ENCODE measurements at places on chromosomes 1 and 21.

- DNase-seq, result no peak
Observed at GRCh38 chr1:26999440-26999987, 6.0 kb downstream of the TRNP1 start.

GRCh38 chr1:153483776-153484175 is 23.3 kb upstream of the S100A7 start:
- no peak for DNase-seq

- DNase-seq, result no peak
Observed at GRCh38 chr1:119358636-119359035, 9.9 kb upstream of the HAO2 start.

DNA sequence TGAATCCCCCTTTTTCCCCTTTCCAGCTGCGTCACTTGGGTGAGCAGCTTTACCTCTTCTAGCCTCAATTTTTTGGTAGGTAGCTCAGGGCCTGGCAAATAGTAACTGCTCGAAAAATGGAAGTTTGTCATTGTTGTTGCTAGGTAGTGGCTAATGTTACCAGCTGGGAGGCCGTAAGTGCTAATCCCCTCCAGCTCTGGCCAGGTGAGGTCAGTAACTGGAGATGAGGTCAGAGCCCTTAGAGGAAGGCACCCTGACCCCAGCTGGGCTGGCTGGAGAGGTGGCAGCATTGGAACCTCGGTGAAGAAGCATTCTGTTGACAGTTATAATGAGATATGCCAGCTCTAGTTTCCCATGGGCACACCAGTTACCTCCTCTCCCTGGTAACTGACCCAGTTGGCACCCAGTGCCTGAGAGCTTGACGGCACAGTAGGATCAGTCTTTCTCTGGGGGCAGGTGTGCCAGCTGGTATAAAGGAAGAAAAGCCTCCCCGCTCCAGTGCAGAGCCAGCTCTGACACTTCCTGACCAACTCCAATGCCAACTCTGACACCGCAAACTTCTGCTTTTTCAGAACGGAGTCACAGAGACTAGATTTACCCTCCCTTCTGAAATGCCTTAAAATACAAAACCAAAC is 35.0 kb upstream of the SLC2A1 start:
- DNase-seq, result no peak

DNA sequence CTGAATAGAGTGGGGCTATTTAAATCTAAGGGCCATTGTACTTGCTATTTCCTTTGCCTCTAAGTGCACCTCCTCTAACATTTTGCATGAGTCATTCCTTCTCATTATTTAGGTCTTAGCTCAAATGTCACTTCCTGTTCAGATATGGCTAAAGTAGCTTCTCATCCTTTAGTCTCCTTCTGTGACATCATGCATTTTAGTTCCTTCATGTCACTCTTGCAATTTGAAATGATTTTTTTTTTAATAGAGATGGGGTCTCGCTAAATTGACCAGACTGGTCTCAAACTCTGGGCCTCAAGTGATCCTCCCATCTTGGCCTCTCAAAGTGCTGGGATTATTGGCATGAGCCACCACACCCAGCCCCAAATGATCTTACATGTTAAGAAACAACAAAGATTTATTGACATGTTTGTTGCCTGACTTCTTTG is 6.6 kb downstream of the TBX19 start:
- DNase-seq, result no peak

- no peak for DNase-seq
Observed at GRCh38 chr21:25283720-25284119, 323.6 kb downstream of the MRPL39 start.

DNA sequence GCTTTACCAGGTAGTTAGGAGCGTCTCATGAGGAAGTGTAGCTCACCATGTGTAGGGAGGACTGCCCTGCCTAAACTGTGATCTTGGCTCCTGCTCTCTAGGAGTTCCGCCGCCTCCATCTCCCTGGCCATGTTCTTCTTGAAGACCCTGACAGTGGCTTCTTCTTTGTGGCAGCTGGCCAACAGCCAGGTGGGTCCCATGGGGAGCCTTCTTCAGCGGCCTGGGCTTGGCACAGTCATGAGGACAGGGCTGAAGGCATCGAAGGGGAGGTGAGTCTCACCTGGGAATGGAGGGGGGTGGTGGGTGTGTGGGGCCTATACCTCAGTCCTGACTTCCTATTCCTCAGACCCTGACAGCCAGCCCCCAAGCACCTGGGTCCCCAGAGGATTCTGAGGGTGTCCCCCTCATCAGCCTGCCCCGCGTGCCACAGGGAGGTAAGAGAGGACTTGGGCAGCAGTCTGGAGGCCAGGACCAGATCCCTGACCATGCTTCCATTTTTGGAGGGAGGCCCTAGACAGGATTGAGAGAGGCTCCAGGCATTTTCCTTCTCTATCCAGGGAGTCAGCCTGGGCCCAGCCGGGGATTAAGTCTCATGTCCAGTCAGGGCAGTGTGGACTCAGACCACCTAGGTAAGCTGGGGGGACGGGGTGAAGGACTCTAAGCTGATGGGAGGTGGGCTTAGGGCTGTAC is 21.4 kb downstream of the HYI start:
- DNase-seq, result no peak

DNA sequence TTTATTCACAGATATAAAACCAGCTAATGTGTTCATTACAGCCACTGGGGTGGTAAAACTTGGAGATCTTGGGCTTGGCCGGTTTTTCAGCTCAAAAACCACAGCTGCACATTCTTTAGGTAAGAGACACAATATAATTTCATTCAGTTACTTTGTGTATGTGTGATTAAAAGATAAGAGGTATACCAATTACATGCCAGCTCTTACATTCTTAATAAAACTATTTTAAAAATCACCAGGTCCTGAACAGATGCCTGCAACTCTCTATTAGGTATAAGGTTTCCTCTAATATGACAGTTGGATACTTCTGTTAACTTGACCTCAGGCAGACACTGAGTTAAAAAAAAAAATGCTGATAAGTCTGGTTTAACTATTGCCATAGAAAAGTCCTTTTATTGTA is 122.1 kb downstream of the NEK7 start:
- no peak for DNase-seq

DNA sequence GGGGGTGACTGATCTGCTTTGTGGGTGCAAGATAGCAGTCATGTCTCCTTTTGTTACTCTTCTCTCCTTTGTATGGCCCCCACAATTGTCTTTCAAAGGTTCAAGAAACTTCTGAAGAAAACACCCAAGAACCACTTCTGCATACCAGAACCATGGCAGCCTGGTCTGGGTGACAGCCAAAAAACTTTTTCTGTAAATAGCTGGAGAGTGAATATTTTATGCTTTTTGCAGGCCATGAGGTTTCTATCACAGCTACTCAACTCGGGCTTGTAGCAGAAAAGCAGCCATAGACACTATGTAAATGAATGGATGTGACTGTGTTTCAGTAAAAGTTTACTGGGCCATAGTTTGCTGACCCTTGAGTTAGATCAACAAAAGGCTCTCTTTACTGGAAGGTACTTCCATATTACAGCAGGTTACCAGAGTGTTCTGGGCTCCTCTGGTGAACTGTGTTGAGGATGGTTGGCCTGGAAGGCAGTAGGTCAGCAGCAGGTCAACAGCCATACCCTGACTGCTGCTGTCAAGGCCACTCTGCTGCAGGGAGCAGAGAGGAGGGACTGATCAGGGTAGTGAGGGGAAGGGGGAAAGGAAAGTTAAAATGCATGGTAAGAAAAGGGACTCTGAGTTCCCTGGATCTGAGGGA is 116.4 kb downstream of the GDAP2 start:
- no peak for DNase-seq

DNA sequence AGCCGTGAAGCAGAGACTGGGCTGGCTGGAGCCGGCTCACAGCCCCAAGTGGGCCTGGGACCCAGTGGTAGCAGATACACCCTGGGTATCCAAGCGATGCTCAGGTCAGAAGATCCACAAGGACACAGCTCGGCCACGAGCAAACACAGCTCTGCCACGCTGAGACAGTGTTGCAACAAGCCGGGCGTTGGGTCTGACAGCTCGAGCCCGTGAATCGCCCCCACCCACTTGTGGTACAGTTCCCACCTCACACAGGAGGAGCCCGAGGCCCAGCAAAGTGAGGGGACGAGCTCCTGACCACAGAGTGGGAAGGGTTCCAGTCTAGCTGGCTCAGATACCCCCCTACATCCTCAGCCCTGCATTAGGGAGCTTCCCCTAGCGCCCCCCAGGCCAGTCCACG is 8.9 kb upstream of the PRKCZ start:
- DNase-seq, result no peak

- no peak for DNase-seq
Observed at GRCh38 chr1:193368302-193368701, 181.9 kb upstream of the B3GALT2 start.

DNA sequence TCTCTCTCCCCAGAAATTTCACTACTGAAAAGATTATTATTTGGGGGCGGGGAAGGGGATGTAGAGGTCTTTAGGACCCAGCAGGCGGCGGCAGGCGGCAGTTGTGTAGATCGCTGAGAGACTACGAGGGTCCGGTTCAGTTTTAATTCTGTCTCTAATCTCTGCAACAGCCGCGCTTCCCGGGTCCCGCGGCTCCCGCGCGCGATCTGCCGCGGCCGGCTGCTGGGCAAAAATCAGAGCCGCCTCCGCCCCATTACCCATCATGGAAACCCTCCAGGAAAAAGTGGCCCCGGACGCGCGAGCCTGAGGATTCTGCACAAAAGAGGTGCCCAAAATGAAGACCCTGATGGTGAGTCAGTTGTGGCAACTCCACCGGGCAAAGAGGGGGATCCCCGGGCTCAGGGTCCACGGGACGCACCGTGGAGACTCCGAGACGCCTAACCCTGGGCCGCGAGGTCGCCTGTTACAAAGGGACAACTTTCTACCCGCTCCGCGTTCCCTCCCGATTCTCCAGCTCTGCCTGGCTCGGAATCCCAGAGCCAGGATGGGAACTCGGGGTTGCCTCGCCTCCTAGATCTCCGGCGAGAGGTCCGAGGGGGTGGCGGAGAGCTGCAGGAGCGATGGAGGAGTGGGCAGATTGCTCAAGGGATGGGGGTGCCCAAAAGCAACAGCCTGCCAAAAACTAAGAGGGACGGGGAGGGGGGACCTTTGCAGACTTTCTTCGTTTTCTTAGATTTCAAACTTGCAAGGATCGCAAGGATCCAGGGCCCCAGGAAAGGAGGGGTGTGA is at the start of gene ST6GALNAC5:
Gene ST6GALNAC5, plus strand, starts transcription at position 139 of the 789 bp plus-strand sequence.
- DNase-seq, result no peak

GRCh38 chr1:44114098-44114497 is 4.5 kb upstream of the KLF17 start:
- DNase-seq, result no peak

GRCh38 chr1:46281021-46281420 is 22.4 kb downstream of the LRRC41 start:
- DNase-seq, result no peak

DNA sequence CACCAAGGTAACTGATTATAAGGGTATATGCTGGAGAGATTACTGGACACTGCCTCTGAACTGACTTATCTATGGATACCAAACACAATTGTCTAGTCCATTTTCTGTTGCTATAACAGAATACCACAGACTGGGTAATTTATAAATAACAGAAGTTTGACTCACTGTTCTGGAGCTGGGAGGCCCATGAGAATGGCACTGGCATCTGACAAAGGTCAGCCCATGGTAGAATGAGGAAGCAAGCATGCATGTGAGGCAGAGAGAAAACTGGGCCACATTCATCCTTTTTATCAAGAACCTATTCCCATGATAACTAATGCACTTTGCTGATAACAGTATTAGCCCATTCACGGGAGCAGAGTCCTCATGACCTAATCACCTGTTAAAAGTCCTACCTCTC is 37.4 kb downstream of the FCER1A start:
- no peak for DNase-seq

DNA sequence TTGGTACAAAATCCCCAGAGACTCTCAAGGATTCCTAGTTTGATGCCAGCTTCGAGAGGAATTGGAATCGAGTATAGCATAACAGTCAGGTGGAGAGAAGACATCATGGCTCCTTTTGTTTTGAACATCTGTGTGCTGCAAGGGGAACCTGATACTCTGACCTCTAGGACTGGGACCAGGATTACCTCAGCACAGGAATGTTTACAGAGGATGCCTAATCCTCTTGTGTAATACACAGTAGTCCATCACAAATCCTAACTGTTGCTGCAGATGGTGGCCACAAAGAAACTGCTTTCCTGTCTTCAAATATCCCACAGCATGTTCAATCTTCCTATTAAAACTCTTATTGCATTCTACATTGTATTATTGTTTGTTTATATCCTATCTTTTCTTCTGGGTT is 111.8 kb upstream of the PRMT6 start:
- no peak for DNase-seq

DNA sequence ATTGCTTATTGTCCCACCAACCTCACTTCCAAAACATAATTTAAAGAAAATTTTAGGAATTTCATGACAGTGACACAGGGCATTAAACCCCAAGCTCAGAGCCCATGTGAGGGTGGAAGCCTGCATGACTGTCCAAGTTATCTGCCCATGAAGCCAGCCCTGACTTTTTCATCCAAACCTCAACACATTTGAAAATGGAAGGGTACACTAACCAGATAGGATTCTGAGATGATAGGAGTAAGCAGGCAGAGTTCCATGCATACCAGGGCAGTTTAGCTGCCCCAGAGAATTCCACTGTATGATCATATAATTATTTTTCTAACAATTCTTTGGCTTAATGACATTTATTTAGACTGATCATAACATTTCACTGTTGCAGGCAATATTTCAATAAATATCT is 986.0 kb downstream of the TTLL7 start:
- no peak for DNase-seq

DNA sequence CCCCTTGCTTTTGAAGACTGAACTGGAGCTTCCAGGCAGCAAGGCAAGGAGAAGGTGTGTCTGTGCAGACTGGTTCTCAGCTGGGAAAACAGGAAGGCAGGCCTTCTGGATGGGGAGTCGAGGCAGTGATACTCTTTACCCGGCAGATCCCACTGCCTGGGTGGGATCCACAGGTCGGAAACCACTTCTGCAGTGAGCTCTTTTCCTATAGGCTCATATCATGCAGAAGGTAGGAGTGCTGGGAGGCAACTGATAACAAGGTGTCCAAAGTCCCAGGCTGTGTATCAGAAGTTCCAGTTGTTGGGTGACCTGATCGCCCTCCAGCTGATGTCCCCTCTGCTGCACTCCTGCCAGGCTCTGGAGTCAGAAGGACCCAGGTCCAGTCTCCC is 17.1 kb downstream of the ACOT11 start:
- no peak for DNase-seq

- no peak for DNase-seq
Observed at GRCh38 chr1:206591226-206591625, 21.0 kb downstream of the EIF2D start.

DNA sequence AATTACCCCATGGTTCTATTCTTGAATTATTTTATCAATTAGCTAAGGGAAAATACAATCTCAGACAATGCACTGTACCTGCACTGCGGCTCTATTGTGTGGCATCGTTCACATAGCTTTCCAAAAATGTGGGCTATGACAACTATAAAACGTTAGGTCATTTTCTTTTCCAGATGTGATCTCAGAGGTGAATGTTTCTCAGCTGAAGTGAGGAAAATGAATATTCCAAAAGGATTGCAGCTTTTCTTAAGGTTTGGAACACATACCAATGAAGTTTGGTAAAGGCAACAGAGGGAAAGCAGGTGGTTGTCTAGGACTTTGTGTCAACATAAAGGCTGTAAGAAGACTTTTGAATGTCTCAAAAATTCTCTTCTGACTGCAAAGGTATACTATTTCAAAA is 105.5 kb downstream of the NRIP1 start:
- no peak for DNase-seq

- no peak for DNase-seq
Observed at GRCh38 chr1:109475261-109475660, 8.4 kb upstream of the ATXN7L2 start.
